ENCODE measurements at places on chromosomes 3 and 15.

DNA sequence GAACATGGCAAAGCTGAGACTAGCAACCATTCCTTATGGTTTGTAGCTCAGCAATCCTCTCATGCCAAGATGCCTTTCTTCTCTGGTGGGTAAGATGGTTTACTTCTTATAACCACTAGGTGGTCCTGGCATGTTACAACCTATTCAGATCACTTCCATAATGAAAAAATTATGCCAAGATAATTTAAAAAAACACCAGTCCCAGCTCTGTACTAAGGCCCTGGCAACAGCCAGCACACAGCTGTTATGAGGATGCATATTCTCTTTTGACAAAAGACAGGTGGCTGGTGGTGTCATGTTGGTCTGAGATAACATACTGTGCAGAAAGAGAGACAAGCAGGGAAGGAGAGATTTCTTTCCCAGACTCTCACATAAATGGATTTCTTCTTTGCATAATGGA is 65.7 kb upstream of the FRMD4B start:
- DNase-seq = no peak

GRCh38 chr15:37077623-37078351 is 22.6 kb downstream of the MEIS2 start:
- no peak for DNase-seq

- no peak for DNase-seq
These were observed 50.9 kb upstream of the MITF start for GRCh38 chr3:69688400-69688799.

DNA sequence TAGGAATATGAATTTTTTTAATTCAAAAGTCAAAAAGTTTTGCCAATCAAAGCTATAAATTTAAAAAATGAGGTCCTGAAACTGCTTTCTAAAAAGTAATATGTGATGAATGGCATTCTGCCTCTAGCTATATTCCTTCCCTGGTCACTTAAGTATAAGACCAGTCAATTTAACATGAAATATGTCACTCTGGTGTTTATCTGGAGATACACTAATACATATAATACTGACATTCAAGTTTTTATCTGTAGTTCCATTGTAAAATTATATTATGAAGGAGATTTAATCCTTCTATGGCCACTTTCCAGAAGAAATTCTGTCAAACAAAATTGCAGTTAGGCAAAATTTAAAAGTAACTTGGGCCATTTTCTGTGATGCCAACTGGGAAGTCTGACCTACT is 236.8 kb downstream of the CNTN3 start:
- no peak for DNase-seq

DNA sequence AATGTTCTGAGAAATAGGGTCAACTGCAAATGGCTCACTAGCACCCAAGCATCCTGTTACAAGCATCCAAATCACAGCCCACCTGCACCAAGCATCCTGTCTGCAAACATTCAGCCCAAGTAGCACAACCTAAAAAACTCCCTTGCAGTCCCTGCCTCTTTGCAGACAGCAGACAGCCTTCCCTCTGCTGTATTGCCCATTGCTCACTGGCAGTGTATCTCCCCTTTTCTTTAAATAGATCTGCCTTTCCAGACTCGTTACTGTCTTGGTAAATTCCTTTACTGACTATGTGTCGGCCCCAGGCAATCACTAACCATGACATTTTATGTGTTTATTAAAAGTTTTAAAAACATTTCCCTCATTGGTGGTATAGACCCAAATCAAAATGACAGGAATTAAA is 155.4 kb downstream of the ADAMTSL3 start:
- DNase-seq = no peak

DNA sequence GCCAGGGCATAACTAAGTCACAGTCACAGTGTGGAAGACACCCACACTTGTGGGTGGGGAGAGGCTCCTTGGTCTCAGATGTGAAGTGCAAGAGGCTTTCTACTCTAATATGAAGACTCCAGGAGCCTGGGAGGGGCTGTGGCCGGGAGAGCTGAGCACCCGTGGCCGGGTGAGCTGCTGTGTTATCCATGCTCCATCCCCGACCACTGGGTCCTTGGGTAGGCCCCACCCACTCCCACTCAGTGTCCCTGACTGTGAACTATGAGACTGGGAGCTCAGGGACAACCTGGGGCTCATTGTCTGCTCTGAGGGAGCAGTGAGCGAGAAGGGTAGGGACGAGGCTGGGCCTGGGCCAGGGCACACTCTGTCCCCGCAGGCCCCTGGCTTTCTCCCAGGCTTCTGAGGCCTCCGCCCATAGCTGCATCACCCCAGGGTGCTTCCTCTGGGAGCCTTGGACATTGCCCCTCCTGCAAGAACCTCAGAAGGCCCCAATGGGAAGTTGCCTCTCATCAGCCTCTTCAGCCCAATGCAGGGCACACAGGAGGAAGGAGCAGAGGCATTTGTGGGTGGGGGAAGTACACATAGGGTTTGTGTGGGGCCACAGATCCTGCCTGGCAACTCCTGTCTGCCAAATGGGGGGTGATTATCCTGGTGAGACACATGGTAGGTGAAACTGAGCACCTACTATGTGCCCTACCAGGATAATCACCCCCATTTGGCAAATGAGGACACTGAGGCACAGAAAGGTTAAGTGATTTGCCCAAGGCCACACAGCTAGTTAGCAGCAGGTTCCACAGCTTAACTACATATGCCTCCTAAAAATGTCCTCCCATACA is 2.4 kb downstream of the ANPEP start:
- DNase-seq = peak; percentile 33

DNA sequence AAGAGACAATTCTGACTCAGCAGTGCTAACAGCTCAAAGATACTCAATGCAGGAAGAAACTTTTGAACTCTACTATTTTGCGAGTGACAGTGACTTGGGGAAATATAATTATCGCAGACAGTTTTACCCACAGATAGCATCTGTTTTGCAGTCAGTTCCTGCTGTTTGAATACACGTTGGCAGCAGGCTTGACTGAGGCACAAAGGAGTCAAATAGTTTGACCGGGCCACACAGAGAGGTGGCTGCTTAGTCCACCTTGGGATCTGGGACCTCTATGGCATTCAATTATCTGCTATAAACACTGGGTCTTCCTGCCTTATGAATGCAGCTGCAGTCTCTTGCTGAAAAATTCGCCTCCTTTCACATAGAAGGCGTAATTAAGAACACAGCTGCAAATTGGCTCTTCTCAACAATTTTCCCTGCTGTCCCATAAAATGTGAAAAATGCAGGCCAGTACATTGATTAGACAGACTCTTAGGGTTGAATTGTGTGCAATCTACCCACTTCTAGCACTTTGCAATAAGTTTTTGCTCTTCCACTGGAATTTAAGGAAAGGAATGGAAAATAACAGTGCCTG is 56.5 kb downstream of the OTOL1 start:
- no peak for DNase-seq
